ENCODE measurements at places on chromosomes 7 and 10.
A peak's percentile ranks its signal among the peaks of the same experiment; 100 is the strongest.

DNA sequence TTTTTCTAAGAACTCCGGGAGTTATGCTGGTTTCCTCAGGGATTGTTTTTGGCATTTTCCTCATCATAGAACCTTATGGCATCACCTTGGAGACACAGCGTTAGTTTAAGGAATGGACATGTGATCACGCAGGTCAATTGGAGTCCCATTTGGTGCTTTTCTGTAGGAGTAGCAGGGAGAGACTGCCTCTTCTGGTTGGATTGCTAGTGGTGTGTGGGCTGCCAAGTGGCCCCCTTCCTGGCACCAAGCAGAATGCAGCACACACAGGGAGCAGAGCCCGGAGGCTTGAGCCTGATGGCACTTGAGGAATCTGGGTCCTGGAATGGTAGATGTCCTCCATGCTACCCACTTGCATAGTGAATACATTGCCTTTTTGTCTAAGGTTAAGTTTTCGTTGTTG, 57.9 kb downstream of the SDK1 start:
- DNase-seq, result no peak

GRCh38 chr7:36034020-36034419, 119.0 kb upstream of the EEPD1 start:
- no peak for DNase-seq

DNA sequence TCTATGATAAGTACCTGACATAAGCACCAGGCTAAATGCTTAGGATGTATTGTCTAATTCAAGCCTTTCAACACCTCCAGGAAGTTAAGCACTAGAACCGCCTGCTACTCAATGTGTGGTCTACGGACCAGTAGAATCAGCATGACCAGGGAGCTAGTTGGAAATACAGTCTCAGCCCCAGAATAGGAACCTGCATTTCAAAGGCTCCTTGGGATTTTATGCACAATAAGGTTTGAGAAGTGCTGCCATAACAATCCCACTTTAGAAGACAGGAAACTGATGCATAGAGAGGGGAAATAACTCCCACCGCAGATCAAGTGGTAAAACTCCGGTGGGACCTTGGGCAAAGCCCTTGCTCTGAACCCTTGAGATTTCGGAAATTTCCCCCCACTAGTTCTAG, 8.8 kb upstream of the DUSP5 start:
- no peak for DNase-seq

DNA sequence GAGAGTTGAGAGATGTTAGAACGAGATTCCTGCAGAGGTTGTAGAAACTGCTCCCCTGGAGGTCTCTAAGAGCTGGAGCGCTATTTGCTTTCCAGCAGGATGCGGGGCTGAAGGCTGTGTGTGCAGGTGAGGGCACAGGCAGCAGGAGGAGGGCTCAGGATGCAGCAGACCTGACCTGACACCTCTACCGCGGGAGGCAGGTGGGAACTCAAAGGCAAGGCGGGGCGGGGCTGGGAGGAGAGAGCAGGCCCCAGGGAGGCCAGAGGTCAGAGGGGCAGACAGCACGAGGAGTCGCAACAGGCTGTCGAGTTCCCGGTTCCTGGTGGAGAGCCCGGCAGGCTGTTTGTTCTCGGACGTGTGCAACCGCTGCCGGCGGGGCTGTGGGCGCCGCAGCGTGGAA, 7.9 kb upstream of the CRTAC1 start:
- DNase-seq, result no peak

GRCh38 chr7:99500637-99501009, 542 bp upstream of the ZNF394 start:
- no peak for DNase-seq

GRCh38 chr7:105270117-105270516, 118.6 kb downstream of the SRPK2 start:
- no peak for DNase-seq

GRCh38 chr10:69516316-69516715, 56.9 kb downstream of the NEUROG3 start:
- no peak for DNase-seq

- DNase-seq, result no peak
Measured at GRCh38 chr10:131134001-131134576, 177.4 kb downstream of the TCERG1L start.

GRCh38 chr7:94591176-94591575, 64.8 kb downstream of the SGCE start:
- DNase-seq, result no peak

DNA sequence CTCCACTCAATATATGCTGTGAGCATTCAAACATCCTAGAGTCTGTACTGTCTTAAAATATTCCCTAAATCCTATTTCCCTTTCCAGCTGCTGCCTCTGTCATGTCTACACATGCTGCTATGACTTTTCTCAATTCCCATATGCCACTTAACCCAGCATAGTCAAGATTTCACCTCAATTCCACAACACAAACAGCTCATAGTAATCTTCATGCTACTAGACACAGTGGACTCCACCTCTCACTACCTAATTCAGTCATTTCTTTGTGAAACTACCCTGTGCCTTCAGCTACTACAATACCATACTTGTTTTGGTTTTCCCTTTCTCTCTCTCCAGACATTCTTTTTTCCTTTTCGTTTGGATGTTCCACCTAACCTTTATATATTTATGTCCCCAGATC, 45.5 kb downstream of the GSAP start:
- DNase-seq, result no peak

DNA sequence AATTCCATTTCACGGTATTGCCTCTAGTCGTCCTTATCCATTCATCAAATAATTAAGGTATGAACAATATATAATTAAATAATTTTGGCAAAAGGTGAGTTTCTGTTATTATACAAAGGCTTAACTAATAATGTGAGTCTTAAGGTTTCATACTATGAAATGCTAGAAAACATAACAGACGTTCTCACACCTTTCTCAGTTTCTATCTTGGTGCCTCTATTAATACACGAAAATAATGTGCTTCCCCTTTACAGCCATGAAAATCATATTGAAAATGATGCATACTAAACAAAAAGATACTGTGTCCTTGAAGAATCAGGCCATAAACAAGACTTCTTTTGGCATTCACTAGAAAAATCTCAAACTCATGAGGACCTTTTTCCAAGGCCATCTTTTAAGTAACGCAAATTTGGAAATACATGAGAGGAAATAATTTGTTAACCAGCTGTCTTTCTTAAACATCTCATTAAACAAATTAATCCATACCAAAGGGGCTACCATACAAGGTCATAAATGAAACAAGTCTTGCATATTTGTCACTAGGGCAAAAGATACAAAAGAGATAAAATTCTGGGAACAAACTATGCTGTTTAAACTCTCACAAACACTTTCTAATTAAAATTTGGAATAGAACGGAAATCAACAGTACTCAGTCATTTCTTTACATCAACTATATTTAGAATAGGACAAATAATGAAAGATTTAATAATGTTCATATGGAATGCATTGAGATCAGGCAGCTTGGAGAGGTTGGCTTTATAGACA, 53.9 kb upstream of the CAV2 start:
- DNase-seq, result no peak

DNA sequence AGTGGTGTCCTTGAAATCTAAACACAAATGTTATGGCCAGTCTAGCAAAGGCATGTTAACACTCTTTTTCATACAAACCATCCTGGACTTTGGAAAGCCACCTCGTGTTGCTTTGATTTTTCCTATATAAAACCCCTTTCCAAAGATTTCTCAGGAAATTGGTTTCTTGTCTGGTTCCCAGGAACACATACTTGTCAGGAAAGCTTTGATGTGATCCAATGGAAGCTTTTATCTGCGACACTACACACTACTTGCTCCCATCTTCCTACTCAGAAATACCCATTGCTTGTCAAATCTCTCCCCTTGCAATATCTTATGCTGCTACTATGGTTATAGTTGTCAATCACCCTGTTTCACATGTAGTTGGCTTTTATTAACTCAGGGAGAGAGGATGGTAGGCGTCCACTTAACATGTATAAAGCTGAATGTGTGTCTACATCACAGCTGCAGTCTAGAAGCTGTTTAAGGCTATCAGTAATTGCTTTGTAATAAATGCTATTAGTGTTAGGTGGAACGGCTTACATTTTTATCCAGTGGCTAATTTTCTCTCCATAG, 189.6 kb downstream of the GPAM start:
- DNase-seq, result no peak

GRCh38 chr10:116849248-116850057, at the start of gene ENO4:
ENO4 (plus strand) TSS chr10:116849499; CDS start chr10:116849567, 68 bp downstream.
- DNase-seq, result peak; percentile 55

DNA sequence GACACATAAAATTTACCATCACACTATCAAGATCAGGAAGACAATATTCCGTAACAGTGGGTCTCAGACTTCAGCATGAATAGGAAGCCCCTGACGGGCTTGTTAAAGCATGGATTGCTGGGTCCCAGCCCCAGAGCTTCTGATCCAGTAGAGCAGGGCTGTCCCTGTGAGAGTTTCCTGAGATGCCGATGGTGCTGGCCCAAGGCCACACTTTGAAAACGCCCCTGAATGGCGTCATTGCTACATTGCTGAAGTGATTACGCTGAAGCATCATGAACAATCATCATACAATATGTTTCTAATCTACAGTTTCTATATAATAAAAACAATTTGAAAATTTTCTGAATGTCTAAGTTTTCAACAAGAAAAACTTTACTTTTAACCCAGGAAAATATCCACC, 38.0 kb upstream of the TMEM72 start:
- no peak for DNase-seq

DNA sequence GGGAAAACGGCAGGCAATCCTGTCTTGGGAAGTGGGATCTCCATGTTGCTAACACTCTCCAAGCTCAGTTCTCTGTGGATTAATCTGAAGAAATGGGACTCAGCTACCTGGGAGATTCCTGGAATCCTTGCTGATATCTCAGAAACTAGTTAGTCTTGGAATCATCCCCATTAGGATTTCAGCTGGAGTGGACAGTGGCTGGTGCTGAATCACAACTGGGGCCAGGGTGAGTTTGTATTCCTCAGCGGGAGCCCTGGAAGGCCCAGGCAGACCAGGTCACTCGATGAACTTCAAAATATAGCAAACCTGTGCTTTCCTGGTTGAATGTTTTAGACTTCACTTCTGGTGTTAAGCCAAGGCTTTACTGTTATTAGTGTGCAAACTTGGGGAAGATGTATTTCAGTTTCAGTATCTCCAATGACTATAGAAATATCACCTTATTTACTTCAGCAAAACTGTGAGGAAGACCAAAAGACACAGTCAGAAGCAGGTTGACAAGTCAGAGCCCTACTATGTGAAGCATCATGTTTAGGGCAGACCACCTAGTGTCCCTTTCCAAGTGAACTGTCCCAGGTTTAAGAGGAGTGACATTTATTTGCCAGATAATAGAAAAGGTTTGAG, 126.1 kb downstream of the AOAH start:
- DNase-seq, result no peak

- DNase-seq, result no peak
Measured at GRCh38 chr10:34489411-34489810, 325.7 kb downstream of the PARD3 start.

- DNase-seq, result no peak
Measured at GRCh38 chr10:114575417-114576131, 82.5 kb downstream of the ABLIM1 start.

DNA sequence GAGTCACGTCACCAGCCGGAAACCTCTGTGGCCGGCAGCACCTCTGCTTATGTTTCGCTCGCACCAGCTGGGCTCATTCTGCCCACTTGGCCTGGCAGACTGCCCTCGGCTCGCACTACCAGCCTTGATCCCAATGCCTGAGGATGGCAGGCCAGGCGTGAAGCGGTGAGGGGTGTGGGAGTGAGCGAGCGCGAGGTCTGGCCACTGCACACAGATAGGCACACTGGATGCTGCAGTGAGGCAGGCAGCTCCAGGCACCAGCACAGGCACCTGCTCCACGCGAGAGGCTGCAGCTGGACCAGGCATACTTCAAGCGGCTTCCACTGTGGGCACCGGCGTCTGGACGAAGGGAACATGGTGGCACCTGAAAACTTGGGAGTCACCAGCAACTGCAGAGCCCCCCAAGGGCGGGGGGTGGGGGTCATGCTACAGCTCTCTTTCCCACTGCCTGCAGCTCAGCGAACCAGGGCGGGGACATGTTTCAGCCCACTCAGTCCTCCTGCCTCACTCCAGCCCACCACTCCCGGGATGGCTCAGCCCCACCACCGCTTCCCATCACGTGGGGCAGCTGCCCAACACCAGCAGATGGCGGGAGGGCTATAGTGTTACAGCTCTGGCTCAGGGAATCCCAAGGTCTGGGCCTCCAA, 5.4 kb upstream of the DMTF1 start:
- no peak for DNase-seq

DNA sequence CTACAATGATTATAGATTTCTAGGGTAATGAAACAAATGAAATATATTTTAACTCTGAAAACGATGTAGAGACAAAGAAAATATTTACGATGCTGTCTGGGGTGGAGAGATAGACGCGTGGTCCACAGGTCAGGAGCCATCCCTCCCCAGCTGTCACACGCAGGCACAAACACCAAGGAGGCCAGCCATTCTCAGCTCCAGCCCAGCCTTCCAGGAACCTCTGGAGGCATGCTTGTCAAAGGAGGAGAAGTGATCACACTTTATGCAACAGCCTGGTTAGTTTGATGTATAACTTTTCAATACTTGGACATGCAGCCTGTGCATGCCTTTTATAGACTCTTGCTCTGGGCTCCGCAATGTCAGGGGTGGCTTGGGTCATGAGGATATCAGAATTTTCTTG, 391.5 kb upstream of the MGMT start:
- no peak for DNase-seq

- no peak for DNase-seq
Measured at GRCh38 chr7:32930378-32930777, 26.9 kb upstream of the FKBP9 start.

- no peak for DNase-seq
Measured at GRCh38 chr7:22801912-22802311, 20.7 kb downstream of the TOMM7 start.

- no peak for DNase-seq
Measured at GRCh38 chr7:140595468-140596092, 45.0 kb downstream of the DENND2A start.

- no peak for DNase-seq
Measured at GRCh38 chr7:20503278-20503950, 112.1 kb upstream of the ABCB5 start.

DNA sequence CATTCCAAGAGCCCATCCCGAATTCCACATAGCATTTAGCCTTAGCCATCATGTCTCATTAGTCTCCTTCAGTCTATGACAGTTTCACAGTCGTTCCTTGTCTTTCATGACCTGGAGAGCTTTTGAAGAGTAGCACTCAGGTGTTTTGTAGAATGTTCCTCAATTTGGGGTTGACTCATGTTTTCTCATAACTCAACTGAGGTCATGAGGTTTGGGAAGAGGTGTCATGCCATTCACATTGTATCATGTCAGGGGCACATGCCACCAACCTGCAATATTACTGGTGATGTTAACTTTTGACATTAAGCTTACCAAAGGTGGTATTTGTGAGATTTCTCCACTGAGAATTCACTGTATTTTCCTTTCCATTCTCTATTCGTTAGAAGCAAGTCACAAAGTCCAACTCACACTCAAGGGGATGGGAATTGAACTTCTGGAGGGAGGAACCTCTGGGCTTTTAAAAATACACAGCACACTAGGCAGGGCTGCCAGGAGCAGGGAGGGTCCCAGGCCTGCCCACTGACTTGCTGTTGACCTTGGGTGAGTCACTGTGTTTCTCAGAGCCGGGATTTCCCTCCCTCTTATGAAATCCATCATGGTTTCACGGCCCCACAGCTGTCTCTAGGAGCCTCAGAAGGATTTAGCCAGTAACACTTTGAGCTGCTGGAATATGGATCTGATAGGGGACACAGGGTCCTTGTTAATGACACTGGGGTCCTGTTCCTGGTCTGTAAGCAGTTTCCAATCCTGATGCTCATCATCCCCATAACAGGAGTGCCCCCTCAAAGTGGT, 74.4 kb upstream of the TCF7L2 start:
- DNase-seq, result no peak

Measured in activated CD8-positive, alpha-beta memory T cell treated with anti-CD3 and anti-CD28 coated beads, Interleukin-2, amount 50 U/mL, for 48 hours (primary cell).